Stimulated activated CD4-positive, alpha-beta T cell treated with anti-CD3 and anti-CD28 coated beads, Interleukin-2, amount 100 ng/mL, for 4 hours (primary cell): ENCODE measurements at places on chromosomes 12 and 14.

DNA sequence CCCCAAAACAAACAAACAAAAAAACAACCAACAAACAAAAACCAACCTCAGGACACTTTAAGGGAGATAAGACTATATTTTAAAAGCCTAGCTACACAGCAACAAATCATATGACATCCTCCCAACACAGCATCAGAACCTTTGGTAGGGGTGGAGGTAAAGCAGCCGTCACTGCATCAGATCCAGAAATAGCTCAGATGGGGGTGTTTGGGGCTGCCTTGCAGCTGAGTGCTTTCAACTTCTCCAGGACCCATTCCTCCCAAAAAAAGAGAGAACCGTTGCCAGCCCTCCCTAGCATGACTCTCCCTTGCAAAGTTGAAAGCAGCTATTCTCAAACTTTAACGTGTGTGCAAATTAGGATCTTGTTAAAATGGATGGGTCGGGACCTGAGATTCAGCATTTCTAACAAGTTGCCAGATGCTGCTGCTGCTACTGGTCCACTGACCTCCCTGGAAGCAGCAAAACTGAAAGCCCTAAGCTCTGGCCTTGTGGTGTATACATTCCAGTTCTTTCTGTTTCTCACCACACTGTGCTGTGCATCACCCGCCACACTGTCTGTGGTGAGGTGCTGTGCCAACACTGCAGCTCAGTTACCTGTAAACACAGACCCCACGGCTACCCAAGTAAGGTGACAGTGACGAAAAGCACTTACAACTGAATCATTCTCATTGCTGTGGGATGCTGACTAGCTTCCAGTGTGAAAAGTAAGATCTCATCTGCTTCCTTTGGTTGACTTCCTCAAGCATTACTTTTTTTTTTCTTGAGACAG lies 54.0 kb downstream of the SLC38A1 start:
- DNase-seq: peak; percentile 66

DNA sequence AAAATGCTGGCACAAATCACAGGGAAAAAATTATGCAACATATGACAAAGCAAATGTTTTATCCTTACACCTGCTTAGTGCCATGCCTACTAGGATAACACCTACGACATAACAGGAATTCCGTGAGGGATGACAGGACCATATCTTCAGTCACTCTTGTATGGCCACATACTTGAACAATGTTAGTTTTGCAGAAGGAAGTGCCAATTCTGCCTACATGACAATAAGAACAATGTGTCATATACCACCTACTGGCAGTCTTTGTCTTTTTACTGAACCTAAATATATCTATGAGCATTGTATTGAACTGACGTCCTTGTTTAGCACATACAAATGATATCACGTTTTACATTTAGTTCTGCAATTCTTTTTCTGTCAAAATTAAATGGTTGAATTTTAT lies 234.0 kb downstream of the ADAMTS20 start:
- DNase-seq: no peak

DNA sequence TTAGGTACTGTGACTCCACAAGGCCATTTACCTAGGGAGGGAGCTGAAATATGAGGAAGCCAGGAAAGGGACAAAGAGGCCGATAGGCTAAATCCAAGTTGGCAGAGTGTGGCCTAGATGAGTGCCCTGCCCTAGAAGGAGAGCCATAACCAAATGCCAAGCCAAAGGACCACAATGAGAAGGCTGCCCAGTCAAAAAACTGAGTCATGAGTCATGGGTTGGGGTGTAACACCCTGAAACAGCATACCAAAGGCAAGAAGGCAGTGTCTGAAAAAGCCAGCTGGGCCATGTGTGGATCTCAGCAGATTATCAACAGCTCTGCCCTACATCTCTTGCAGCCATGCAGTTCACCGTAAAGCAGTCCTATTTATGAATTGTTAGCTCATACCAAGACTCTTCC lies 171.7 kb downstream of the PHLDA1 start:
- no peak for DNase-seq

GRCh38 chr14:85010186-85010585 lies 519.8 kb upstream of the FLRT2 start:
- no peak for DNase-seq

GRCh38 chr12:112615196-112615595 lies 176.4 kb upstream of the RPH3A start:
- DNase-seq: no peak

DNA sequence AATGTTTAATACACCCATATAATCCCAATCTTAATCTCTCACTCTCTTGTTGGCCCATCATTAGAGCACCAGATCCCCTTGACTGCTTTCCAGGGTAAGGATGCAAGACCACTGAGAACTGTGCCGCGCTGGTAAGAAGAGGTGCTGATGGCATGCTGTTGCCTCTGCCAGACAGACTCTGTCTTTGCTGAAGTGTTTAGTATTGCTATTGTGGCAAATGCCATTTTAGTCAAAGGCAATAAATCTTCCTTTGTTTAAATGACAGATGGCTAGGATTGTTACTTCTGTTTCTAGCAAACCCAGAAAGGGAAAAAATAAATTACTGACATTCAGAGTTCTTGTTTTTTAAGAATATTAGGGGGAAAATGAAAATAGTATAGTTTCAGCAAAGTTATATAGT lies 152.3 kb downstream of the MON2 start:
- no peak for DNase-seq

- peak; percentile 43 for DNase-seq
These were observed 37.8 kb upstream of the DDHD1 start for GRCh38 chr14:53190938-53191337.

DNA sequence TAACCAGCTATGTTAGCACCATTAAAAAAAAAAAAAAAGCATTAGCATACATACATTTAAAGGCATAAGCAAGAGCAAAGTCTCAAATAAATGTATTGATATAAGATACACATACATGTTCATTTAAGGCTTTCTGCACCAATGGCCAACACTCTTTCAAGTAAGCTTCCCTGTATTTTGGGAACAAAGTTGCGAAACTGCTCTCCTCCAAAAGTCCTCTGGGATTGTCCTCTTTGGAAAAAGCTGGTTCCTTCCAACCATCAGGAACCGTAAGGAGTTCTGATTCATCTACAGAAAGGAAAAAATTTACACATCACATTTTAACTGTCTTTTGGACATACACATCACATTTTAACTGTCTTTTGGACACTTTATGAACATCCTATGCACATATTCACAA lies 3.2 kb downstream of the KRR1 start:
- no peak for DNase-seq

- DNase-seq: no peak
These were observed 65.0 kb downstream of the PITPNM2 start for GRCh38 chr12:123085730-123086487.

- no peak for DNase-seq
These were observed 274.2 kb downstream of the TTC6 start for GRCh38 chr14:37869633-37870032.

- no peak for DNase-seq
These were observed 493.4 kb upstream of the TMEM132C start for GRCh38 chr12:127773520-127773919.

GRCh38 chr12:27101290-27101689 lies 18.9 kb upstream of the C12orf71 start:
- no peak for DNase-seq

- DNase-seq: no peak
These were observed 10.6 kb downstream of the TMED10 start for GRCh38 chr14:75165586-75166391.

GRCh38 chr14:72736786-72737559 lies 156.9 kb downstream of the DPF3 start:
- DNase-seq: no peak

DNA sequence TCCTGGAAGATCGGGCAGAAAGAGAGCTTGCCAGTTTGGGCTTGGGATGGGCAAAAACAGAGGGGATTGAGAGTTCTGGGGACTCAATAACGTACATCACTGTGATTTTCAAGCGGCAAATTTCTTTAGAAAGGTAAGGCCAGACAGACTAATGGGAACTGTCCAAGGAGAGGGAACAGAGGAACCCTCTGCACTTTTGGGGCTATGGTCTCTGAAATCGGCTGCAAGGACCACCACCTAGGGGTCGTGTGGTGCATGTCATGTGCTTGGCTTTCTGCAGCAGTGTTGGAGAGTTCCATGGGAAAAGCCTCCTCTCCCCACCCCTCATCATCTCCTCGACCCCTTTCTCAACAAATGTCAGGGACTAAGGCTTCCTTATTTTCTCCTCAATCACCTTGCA lies 79.6 kb downstream of the PPM1A start:
- DNase-seq: no peak

DNA sequence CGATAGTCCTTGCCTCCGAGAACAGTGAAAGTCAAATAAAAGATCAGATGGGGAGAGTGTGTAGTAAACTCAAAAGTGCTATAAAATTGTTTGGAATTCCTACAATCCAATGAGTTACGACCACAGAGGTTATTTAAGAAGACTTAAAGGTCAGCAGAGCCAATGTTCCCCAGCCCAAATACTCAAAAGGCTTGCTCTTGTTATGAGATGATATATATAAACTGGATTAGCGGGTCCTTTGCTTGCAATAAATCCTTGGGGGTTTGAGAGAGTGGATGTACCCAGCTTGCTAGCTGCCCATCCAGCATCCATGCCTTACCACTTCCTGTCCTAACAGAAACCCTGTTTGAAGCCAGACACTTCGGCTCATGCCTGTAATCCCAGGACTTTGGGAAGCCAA lies 29.0 kb upstream of the MED13L start:
- DNase-seq: no peak

DNA sequence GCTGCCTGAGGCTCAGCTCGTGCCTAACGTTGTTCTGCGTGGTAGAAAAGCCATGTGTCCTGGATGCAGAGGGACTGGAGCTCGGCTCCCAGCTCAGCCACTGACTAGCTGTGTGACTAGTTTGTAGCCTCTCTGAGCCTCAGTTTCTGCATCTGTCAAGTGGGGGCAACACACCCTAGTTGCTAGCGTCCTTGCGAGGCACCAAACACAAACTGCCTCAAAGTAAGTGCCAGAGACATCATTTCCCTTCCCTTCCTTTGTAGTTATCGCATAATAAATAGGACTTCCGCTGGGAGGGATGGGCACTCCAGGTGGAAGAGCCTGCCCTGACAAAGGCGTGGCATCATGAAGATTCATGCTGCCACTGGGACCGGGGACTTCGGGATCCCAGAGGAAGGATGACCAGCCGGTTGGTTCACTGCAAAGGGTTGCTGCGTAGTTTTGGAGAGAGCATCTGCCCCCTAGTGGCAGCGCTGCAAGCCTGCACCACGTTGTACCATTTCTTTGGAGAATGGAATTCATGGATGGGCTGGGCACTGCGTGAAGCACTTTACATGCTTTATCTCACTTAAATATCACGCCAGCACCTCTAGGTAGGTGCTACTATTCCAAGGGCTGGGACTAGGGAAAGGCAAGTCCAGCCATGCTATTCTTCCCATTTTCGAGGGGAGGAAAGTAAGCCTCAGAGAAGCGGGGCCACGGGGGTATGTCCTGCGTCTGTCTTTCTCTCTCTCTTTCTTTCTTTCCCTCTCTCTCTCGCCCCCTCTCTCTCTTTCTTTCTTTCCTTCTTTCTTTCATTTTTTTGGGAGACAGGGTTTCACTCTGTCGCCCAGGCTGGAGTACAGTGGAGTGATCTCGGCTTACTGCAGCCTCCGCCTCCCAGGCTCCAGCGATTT lies 4.6 kb downstream of the CCDC197 start:
- DNase-seq: peak; percentile 45

DNA sequence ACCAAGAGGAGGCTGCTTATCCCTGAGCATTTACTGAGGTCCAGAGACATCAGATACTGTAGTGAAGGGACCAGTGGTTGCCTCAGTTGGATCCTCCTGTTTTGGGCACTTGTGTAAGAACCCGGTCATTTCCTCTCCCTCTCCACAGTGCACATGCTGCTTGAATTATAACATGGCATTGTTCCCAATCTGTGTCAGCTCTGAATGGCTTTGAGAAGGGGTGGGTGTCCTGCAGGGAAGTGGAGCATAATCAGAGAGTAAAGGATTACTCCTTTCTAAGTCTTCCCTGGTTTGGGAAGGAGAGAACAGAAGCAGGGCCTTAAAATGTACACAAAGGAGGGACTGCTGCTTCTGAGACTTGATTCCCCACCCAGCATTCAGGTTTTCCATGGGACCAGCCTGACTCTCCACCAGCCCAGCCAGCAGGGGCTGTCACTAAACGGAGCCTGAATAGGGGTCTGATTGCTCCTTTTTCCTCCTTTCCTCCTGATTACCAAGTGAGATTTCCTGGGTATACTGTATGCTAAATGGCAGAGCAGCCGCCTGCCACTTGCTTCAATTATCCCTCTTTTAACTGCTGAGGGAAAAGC lies 78.4 kb downstream of the NRXN3 start:
- no peak for DNase-seq

- no peak for DNase-seq
These were observed 143.5 kb downstream of the PAX9 start for GRCh38 chr14:36805131-36805559.

DNA sequence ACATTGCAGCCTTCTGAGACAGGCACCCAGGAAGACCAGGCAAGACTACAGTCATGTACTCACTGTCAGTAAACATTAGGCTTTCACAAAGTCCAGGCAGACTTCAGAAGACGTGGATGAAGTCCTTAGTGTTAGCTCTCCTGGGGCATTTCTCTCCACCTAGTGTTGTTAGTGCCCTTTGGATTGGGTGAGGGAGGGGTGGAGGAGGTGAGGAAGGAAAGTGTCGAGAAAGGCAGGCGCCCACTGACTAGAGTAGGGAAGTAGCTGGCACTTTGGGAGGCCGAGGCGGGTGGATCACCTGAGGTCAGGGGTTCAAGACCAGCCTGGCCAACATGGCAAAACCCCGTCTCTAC lies 20.2 kb downstream of the TMEM229B start:
- DNase-seq: no peak

DNA sequence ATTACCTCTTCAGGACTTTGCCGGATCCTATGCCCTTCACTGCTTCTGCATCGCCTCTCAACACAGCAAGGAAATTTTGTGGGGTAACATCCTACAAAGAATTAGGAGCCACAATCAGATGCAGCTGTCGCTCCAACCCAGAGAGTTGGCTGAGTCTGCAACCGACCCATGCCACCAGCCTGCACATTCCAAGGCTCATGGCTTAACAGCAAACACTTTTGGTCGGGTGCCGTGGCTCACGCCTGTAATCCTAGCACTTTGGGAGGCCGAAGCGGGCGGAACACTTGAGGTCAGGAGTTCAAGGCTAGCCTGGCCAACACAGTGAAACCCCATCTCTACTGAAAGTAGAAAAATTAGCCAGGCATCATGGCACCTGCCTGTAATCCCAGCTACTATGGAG lies 32.3 kb downstream of the LGMN start:
- no peak for DNase-seq

- peak; percentile 84 for DNase-seq
These were observed 30.6 kb upstream of the RPLP0 start for GRCh38 chr12:120231316-120232011.

DNA sequence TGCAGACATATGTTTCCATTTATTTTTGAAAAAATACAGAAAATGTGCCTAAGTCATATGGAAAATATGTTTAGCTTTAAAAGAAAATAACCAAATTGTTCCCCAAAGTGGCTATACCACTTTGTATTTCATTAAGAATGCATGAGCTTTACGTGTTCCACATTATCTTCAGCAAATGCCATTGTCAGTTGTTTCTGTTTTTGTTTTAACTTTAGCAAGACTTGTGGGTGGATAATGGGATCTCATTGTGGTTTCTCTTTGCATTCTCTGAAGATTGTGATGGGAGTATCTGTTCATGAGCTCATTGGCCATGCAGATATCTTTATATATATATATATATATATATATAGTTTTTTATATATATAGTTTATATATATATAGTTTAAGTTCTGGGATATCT lies 181.5 kb downstream of the CCER1 start:
- DNase-seq: no peak
